ENCODE measurements at places on chromosomes 2 and 18.

DNA sequence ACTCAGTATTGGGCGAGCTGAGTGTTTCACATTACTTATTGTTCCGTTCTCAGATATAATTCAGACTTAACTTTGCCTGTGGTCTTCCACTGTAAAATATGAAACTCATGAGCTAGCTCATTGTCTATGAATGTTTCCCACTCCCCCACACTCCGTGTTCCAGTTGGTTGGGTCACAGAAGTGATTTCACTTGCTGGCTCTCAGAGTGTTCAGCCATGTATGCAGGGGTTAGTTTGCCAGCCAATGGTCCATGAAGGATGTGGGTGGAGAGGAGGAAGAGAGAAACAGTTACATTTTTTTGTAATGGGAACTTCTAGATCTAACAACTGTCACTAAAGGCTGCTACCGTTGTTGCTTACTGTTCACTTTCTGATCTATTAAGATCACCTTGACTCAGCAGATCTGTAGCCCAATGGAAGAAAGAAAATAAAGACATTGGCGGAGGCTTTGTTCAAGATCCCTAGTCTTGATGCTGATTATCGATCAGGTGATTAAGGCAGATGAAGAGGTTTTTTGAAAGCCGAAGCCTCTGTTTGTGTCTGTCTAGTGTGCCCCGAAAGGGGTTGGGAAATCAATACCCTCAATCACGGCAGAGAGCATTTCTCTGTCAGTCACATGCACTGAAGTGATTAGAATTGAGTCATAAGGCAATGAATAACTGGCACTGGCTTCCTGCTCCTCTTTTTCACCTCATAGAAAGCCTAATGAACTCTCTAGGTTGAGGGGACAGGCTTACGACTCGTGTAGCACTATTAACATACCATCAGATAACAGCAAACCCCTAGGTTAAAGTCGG is 279.7 kb upstream of the FIGN start:
- DNase-seq = no peak

DNA sequence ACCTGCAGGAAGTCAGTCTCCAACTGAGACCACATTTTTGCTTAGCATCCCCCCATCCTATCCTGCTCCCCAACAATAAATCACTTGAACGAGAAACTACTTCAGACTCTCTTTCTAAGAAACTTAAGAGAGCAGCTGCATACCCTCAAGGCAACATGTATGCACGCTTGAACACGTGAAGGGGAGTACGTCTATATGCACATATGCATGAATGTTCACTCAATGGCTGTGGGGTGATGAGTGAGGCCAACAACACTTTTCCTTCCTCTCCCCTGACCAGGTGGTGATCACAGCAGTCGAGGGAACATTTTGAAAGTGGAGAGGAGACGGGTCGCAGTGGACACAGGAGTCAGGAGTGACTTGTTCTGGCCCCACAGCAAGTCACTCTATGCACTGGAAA is 79.8 kb upstream of the LPIN2 start:
- DNase-seq = no peak

GRCh38 chr2:210626849-210627248 is 70.5 kb downstream of the CPS1 start:
- DNase-seq = no peak

GRCh38 chr2:209388446-209389037 is 35.3 kb upstream of the MAP2 start:
- no peak for DNase-seq

DNA sequence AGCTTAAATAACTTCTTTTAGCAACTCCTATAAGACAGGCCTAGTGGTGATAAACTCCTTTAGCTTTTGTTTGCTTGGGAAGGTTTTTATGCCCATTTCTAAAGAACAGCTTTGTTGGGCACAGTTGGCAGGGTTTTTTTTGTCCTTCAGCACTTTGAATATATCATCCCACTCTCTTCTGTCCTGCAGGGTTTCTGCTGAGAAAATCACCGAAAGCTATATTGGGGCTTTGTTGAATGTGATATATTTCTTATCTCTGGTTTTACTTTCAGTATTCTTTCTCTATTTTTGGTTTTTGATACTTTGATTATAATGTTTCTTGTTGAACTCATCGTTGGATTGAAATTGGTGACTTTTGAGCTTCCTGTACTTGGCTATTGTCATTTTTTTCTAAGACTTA is 372.8 kb upstream of the ZC3H15 start:
- DNase-seq = no peak

GRCh38 chr18:52541056-52541455 is 201.1 kb downstream of the DCC start:
- no peak for DNase-seq

- DNase-seq = no peak
These were observed 6.1 kb downstream of the KYNU start for GRCh38 chr2:142883526-142883925.

GRCh38 chr2:174612970-174613369 is 15.4 kb upstream of the WIPF1 start:
- no peak for DNase-seq

- no peak for DNase-seq
These were observed at the start of gene CAD for GRCh38 chr2:27217173-27218121. Gene CAD (plus strand): TSS chr2:27217369. CDS start chr2:27217552, 183 bp downstream.

DNA sequence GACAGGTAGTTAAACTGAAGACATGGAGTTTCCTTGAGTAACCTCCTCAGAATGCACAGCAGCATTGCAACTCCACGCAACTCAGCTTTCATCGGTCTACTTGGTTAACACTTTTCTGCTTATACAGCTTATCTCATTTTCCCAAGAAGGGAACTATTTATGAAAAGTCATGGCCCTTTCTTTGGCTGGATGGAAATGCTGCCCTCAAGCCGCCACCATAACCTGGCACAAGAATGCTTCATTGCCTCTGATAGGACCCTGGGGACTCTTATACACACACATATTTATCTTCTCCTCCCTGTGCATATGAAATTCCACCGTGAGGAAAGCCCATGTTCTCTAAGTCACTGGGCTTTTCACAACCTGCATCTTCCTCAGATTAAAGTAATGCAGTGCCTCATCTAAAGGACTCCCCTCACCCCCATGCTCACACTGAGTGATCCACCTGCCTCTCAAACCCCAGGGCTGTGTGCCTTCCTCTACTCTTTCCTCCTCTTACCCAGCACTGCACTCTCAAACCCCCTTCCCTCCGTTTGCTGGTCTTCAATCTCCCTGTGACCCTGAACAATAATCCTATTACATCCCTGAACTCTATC is 192.0 kb upstream of the HNRNPA3 start:
- DNase-seq = no peak

- DNase-seq = no peak
These were observed 248.5 kb upstream of the RAB6C start for GRCh38 chr2:129730979-129731378.

DNA sequence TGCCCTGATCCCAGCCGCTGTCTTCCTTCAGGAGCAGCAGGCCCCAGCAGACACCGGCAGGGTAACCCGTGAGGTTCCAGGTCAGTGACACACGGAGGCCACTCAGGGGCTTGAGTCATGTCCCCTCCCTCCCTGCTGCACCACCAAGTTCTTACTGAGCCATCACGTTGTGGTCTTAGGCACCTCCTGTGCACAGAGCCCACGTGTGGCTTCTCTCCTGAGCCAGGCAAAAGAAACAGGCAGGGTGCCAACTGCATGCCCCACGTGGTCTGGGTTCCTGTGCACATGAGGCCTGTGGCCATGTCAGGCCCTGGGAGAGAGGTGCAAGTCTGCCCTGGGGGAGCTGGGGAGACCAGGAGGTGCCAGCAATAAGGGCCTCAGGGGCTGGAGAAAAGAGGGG is 264.8 kb downstream of the KLHL29 start:
- no peak for DNase-seq

GRCh38 chr18:905307-905947 is 756 bp downstream of the ADCYAP1 start:
- no peak for DNase-seq
